ENCODE measurements at places on chromosomes 2 and 18. TPM values are rescaled to one million over a fixed set of nuclear protein-coding genes. Genes with fewer than 3 reads are reported as not detected.

GRCh38 chr2:120824246-120824645 lies 88.6 kb downstream of the GLI2 start:
- no peak for DNase-seq

- DNase-seq: peak; percentile 83
These were observed 184.6 kb downstream of the CYP26B1 start for GRCh38 chr2:71962911-71963694.

The LRP2 gene
- total RNA-seq: not detected

The FIGN gene
- total RNA-seq: 5.8 TPM

Data from esophagus muscularis mucosa (tissue), 4 donors.